ENCODE measurements at places on chromosomes 4 and X.

DNA sequence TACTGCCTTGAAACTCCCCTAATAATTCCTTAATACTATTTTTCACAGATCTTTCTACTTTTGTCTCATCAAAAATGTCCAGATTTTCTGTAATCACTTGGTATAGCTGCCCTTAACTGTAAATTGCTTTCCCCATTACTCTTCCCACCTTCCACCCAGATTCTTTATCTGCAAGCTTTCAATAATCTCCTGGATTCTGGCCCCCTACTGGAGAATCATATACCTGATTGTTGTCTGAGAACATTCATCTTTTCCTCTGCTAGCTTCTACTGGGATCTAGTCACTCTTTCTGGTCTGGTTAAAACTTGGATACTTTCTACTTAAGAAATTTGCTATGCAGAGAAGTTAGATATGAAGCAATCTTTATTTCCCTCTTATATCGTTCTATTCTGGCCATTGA lies 552.6 kb downstream of the PCDH19 start:
- DNase-seq, result no peak

- no peak for DNase-seq
These were observed 48.2 kb upstream of the AADAT start for GRCh38 chr4:170137927-170138326.

- DNase-seq, result no peak
These were observed 5.7 kb downstream of the CLDN22 start for GRCh38 chr4:183314336-183314735.

DNA sequence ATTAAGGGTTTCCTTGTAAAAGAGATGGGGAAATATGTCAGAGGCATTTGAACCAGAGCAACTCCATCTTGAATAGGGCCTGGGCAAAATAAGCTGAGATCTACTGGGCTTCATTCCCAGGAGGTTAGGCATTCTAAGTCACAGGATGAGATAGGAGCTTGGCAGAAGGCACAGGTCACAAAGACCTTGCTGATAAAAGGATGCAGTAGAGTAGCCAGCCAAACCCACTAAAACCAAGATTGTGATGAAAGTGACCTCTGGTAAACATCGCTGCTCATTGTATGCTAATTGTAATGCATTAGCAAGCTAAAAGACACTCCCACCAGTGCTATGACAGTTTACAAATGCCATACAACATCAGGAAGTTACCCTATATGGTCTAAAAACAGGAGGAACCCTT lies 1390.3 kb downstream of the RAPGEF2 start:
- no peak for DNase-seq

- DNase-seq, result no peak
These were observed 45.0 kb upstream of the TNIP3 start for GRCh38 chr4:121209171-121209570.

DNA sequence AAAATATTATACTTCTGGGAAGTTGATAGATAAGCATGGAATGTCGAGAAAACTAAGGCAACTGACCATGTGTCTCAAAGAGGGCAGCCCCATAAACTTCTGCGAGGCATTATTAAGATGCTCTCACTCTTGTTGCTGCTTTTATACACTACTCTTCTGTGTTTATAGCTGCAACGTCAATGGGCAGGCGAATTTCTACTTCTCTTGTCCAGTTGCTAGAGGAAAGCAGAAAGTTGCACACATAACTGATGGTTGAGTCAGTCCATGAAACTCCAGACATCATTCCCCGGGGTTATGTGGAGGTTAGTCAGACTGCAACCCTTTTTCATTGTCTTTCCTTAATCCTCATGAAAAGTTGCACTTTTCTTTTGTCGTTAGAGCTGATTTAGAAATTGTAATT lies 39.8 kb downstream of the VCX3B start:
- no peak for DNase-seq

- DNase-seq, result no peak
These were observed 27.7 kb upstream of the MOB1B start for GRCh38 chr4:70874268-70875156.

DNA sequence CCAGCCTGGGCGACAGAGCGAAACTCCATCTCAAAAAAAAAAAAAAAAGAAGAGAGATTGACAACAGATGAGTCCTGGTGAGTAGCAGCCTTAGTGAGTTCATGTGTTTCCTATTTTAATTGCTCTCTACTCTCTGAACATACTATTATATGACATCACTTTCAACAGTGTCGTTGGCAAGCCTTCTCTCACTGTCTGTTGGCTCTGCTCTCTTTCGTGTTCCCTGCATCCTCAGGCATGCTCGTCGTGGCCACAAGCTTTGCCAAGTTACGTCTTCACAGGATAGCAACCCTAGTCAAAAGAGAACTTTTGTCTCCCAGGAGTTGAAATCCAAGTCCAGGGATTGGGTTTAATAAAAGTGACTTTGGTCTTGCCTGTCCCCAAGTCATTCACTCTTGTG lies 117.1 kb upstream of the EGFL6 start:
- no peak for DNase-seq

DNA sequence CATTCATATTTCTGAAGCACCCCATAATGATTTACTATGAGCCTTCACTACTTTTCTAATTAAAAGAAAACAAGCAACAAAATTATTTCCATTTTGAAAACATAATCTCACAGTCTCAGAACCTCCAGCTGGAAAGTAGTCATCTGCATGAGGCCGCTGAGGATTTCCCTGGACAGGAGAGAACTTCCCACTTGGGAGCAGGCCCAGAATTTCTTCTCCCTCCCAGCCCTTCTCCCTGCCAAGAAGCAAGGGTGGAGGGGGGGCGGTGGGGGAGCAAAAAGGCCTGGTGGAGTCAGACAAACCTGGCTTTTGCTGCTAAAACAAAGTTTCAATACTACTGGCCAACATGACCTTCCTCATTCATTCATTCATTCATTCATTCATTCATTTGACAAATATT lies 167.3 kb downstream of the PJA1 start:
- DNase-seq, result no peak

GRCh38 chr4:114267976-114268375 lies 288.5 kb upstream of the ARSJ start:
- no peak for DNase-seq

GRCh38 chr4:107333518-107333917 lies 297.4 kb upstream of the DKK2 start:
- no peak for DNase-seq

- no peak for DNase-seq
These were observed 61.1 kb upstream of the HCCS start for GRCh38 chrX:11050013-11050412.

- no peak for DNase-seq
These were observed 71.6 kb downstream of the AMOT start for GRCh38 chrX:112769034-112769433.

GRCh38 chrX:23959781-23960180 lies 52.0 kb downstream of the CXorf58 start:
- DNase-seq, result no peak

DNA sequence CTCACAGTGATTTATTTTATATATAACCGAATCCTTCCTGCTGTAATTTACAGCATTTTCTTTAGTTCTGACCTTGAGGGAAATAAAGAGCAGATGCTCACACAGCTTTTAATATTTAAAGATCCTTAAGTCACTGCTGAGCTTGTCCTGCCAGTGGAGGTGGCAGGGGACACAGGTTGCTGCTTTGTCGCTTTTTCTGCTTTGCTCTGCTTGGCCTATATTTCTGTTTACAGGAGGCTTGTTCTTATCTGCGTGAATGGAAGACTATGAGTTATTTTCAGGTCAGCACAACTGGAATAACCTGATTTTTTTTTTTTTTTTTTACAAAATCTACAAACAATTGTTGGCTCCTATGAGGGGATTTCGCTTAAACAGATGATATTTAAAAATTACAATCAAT lies 2.3 kb downstream of the TXK start:
- no peak for DNase-seq

DNA sequence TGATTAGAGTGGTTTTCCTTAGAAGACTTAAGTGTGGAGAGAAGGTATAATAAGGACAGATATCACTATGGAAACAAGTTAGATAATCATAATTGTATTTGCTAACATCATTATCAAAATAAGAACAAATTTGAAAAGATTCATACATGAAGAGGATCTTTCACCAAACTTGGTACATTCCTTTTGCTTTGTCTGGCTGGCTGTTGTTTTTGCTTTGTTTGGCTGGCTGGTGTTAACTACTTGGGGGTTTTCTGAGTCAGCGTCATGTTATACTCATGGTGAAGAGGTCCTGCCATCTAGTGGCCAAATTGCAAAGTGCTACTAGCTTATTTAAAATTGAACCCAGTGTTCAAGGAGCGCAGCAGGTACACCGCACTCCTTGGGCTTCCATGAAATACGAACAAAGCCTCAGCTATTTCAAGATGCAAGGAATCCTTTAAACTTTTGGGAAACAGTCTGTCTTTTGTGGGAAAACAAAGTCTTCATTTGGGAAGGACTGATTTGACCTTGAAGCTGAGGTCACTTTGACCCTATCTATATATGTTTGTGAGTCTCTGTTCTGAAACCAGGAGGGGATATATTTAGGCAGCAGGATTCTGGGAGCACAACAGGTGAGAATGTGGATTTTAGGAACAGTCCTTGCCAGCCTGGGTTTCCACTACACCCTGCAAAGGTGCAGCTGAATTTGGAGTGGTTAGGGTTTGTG lies 129.7 kb downstream of the PLS3 start:
- DNase-seq, result no peak

DNA sequence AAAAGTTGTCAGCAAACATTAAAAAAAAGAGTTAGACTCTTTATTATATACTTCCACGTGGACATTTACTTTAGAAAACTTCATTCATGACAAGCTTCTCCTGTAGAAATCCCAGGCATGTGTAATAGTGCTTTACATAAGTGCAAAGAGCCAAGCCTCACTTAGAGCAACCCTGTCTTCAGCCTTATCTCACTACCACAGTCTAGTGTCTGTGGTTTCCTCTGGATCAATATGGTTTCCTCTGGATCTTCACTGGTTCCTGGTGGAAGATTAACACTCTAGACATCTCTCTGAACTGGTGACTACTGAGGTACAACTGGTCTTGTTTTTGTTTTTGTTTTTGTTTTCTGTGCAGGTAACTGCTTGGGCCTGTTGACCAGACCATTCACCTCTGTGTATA lies 18.4 kb upstream of the ARMCX5 start:
- DNase-seq, result no peak

DNA sequence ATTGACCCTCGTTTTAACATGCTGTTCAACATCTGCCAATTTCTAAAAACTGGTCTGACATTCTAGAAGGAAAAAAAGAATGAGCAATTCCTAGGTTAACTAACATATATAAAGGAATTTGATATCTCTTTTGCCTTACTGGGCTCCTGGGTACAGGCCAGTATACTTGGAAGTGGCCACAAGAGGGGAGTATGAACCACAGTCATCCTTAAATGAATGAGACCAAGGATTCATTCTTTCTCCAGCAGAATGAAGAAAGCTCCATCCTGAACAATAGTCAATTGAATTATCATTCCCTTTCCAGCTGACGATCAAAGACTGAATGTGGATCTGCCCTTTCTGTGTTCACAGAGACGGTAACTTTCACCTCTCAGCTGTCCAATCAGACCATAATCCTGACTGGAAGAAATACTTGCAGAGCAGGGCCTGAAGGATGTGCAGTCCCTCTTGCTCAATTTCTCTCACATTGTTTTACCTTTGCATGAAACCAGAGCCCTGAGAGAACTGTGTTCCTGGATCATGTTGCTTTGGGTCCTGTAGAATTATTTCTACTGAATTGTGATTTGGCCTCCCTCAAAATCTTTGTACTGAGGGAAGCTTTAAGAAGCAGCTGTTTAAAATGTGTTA lies 14.8 kb upstream of the SPARCL1 start:
- no peak for DNase-seq

- no peak for DNase-seq
These were observed 12.6 kb downstream of the GRIPAP1 start for GRCh38 chrX:48989483-48989882.

DNA sequence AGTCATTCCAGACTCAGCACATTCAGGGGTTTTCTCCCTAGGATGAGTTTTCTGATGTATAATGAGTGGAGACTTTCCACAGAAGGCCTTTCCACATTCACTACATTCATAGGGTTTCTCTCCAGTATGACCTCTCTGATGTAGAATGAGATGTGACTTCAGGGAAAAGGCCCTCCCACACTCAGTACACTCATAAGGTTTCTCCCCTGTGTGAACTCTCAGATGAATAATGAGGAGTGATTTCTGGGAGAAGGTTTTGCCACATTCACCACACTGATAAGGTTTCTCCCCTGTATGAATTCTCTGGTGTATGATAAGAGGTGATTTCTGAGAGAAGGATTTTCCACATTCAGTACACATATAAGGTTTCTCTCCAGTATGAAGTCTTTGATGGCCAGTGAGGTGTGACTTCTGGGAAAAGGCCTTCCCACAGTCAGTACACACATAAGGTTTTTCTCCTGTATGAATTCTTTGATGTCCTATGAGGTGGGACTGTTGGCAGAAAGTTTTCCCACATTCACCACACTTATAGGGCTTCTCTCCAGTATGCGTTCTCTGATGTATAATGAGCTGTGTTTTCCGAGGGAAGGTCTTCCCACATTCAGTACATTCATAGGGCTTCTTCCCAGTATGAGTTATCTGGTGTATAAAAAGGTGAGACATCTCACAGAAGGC lies 12.7 kb downstream of the ZNF630 start:
- no peak for DNase-seq

GRCh38 chrX:68998716-68999115 lies 166.5 kb downstream of the PJA1 start:
- DNase-seq, result no peak

DNA sequence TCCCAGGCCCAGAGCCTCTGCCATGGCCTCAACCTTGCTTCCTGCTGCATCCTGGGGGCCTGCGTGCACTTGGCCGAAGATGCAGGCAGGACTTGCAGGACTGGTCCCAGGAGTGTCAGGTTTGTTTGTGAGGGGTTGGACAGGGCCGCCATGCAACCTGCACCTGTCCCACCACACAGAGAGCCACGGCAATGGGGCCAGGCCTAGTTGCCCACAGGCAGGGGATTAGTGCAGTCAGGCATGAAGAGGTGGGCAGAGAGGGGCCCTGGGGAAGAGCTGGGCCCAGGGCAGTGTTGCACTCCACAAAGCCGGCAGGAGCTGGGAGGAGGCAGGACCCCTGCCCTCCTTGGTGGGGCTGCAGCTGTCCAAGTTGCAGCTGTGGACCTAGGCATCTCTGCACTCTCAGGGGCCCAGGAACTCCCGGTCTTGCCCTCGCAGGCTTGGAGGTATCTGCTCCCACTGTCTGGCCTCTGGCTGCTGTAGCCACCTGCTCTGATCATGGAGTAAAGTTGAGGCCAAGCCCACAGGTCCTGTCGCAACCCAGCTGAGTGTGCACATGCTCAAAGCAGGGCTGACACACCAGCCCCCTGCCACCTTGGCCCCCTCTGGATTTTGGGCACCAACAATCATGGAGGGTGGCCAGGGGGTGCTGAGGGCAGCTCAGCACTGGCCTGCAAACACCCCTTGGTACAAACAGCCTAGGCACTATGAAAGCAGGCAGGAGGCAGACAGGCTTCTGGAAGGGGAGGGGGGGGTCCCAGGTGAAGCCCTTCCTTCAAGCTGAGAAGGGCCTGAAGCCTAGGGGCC lies 190.4 kb upstream of the PCDH10 start:
- no peak for DNase-seq

Data from AG04449 (cell line).